ENCODE measurements at places on chromosomes 3 and 15.

GRCh38 chr3:195931582-195932273, 23.4 kb upstream of the TNK2 start:
- H3K4me1 ChIP-seq, result no peaks in the 10 kb centered on the region
- H3K27me3 ChIP-seq, result no peaks in the 10 kb centered on the region
- no peak overlapping the region for H3K4me3 ChIP-seq
- H3K36me3 ChIP-seq, result no peaks in the 10 kb centered on the region
- no peak overlapping the region for H3K27ac ChIP-seq

DNA sequence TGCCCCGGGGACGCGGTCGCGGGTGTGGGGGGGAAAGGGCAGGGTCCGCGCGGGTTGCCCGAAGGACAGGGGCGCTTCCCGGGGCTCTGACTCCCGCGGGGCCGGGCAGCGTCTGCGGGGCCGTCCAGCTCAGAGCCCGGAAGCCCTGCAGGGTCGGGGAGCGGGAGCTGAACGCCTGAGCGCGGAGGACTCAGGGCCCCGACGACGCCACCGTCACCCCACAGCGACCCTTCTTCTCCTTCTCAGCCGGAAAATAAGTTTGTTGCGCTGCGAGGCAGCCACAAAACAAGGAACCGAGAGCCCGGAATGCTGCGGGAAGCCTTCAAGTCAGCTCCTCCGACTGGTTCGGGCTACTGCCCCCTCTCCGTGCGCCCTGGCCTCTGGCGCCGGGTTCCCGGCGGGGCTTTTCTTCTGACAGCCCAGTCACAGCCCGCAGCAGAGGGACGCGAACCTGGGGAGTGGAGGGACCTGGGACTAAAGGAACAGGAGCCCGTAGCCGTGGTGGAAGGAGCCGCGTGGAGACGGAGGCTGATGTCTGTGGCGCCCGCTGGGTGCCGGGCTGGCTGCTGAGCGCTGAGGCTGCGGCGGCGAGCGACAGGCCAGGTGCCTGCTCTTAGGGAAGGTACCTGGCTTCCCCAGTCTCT, 484 bp downstream of the CNTN4 start:
- H3K36me3 ChIP-seq, result no peaks in the 10 kb centered on the region
- H3K27me3 ChIP-seq, result peaks cover 30% of the 10 kb centered on the region
- H3K4me3 ChIP-seq, result no peak overlapping the region
- no peak overlapping the region for H3K27ac ChIP-seq

DNA sequence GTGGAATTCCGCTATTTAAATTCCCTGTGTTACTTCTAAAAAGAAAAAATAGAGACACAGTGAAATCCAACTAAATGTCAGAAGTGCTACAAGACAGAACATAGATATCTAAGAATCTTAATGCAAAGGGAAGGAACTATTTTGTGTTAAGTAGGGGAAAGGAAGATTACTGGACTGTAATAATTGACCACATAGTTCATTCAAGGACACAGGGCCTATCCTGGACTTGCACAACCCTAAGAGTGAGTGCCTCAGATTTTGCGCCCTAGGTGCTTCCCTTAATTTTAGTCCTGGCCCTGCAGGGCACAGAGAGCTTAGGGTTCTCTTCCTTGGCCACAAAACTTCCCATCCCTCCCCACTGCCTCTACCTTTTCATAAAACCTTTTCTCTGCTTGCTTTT, 3.5 kb upstream of the IL20RB start:
- peaks cover 2% of the 10 kb centered on the region for H3K36me3 ChIP-seq
- no peak overlapping the region for H3K4me3 ChIP-seq
- DNase-seq, result no peak

DNA sequence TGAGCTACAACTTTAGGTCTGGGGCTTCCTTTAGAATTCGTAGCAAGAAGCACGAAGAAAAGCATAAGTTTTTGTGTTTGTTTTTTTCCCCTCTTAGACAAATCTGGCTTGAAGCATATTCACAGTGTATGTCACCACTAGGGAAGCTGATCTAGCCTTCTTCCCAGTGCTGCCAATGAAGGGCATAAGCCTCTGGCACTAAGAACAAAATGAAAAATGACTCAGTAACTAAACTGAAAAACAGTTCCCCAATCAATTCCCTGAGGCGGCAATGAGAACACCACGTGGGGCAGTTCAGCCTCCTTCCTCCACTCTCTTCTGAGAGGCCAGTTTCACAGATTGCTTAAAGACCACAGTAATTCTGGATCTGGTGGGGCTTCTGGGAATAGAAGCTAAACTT, 338.1 kb downstream of the GAP43 start:
- DNase-seq, result no peak
- no peak overlapping the region for H3K4me3 ChIP-seq
- no peaks in the 10 kb centered on the region for H3K36me3 ChIP-seq
- H3K4me1 ChIP-seq, result no peaks in the 10 kb centered on the region
- no peak overlapping the region for H3K27ac ChIP-seq
- no peaks in the 10 kb centered on the region for H3K27me3 ChIP-seq

DNA sequence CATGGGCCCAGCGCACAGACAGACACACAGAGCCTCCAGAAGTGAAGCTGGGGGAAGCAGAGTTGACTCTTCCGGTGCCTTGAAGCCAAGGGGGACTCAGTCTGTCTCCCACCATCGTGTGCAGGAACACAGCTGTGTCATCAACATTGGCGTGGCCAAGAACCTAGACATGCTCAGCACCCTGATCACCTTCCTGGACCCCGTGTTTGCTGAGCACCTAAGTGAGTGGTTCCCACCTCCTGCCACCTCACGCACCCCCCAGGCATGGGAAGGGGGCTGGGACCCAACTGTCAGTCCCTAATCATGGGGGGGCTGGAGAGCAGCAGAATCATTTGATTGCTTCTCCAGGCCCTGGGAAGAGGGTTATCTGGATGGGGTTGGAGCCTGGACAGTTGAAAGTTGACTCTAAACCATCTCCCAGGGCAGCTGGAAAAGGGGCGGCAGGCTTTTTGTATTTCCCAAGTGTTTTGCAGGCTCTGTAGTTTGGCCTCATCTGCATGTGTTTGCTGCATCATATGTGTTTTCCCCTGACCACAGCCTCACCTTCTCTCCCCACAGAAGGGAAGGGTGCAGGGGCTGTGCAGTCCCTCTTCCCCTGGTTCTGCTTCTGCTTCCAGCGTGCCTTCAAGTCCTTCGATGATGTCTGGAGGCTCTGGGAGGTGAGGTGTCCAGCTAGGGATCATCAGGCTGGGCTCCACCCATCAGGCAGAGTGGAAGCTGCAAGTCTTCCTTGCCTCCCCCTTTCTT, 12.8 kb downstream of the TBC1D21 start:
- peaks cover 31% of the 10 kb centered on the region for H3K27me3 ChIP-seq
- H3K4me3 ChIP-seq, result no peak overlapping the region
- no peak overlapping the region for H3K27ac ChIP-seq
- no peaks in the 10 kb centered on the region for H3K36me3 ChIP-seq

Measured in activated CD8-positive, alpha-beta T cell treated with anti-CD3 and anti-CD28 coated beads, Interleukin-2, amount 10 ng/mL, durations not matched to agents 7 days and 5 days (primary cell).